ENCODE measurements at places on chromosomes 1 and 21.

DNA sequence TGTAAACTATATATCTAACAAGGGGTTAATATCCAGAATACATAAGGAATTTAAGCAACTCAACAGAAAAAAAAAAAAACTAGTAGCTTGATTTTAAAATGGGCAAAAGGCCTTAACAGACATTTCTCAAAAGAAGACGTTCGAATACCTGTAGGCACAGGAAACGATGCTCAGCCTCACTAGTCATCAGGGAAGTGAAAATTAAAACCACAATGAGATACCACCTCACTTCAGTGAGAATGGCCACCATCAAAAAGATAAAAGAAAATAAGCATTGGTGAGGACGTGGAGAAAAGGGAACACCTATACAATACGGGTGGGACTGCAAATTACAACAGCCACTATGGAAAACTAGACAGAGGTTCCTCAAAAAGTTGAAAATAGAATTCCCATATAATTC lies 37.3 kb downstream of the NPHP4 start:
- no peak for DNase-seq

GRCh38 chr1:214326406-214326805 lies 45.4 kb downstream of the SMYD2 start:
- no peak for DNase-seq

DNA sequence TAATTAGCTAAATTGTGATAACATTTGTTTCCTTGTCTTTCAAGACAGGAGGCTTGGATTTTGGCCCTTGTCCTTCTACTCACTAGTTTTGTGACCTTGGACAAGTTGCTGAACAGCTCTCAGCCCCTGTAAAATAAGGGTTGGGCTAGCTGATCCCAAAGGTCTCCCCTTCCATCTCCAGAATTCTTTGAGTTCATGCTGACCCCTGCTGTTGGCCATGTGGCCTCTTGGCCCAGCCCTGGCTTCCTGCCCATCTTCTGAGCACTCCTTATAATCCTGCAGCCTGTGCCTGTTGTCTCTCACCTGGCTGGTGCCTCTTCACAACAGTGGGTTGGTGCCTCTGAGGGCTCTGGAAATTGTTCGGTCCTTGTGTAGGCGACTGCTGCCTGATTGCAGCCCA lies 10.1 kb downstream of the PTGFRN start:
- no peak for DNase-seq

DNA sequence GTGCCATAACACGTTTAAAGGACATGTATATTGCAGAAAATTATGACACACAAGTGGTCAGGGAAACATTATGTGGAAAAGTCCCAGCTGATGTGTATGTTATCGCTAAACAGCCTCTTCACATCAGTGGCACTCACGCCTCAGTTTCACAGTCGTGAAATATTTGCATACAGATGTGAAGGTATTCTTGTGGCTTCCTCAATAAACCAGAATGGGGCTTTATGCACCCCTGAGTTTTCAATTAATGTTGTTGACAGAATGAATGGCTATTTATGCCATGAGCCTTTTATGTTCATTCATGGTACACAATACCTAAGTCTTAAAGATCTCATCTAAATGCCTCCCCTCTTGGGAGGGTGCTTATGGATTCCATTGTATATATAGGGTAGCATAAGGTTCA lies 202.1 kb upstream of the ADGRL2 start:
- DNase-seq: no peak

- no peak for DNase-seq
These were observed 26.5 kb upstream of the KHDRBS1 start for GRCh38 chr1:31987135-31987619.

GRCh38 chr1:29860056-29860455 lies 623.7 kb downstream of the PTPRU start:
- DNase-seq: no peak

DNA sequence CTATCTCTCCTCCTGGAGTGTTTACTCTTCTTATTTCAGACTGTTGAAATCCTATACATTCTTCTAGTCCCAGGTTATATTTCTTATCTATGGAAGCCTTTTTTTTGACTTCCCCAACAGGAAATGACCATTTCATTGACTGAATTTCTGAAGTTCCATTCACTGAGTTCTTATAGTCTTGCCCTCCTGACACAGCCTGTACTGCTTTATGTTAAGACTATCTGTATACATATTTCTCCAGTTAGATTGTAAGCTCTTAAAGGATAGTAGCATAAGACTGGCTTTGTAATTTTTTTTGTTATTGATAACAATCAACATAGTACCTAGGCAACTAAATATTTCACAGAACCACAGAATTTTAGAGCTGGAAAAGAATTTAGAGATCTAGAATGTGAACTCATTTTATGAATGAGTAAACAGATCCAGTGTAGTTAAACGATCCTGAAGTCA lies 14.9 kb upstream of the MACF1 start:
- DNase-seq: no peak

DNA sequence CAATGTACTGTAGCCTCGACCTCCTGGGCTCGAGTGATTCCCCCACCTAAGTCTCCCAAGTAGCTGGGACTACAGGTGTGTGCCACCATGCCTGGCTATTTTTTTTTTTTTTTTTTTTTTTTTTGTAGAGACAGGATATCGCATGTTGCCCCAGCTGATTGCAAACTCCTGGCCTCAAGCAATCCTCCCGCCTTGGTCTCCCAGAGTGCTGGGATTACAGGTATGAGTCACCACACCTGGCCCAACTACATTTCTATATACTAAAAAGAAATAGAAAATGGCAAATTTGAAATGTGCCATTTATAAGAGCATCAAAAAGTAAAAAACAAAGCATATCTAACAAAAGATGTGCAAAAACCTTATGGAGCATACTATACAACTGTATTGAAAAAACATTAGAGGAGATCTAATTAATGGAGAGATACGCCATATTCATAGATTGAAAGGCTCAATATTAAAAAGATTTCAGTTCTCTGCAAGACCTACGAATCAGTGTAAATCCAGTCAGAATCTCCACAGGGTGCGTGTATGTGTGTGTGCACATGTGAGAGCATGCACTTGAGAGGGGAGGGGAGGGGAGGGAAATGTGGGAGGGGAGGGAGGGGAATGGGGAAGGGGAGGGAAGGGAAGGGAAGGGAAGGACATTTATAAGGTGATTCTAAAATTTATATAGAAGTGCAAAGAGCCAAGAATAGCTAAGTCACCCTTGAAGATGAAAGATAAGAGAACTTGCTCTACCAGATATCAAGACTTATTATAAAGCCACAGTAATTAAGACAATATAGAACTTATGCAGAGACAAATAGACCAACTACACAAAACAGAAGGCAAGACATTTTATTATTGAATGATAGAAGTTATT lies 15.5 kb upstream of the PADI4 start:
- no peak for DNase-seq
